ENCODE measurements at places on chromosomes 4 and X.

DNA sequence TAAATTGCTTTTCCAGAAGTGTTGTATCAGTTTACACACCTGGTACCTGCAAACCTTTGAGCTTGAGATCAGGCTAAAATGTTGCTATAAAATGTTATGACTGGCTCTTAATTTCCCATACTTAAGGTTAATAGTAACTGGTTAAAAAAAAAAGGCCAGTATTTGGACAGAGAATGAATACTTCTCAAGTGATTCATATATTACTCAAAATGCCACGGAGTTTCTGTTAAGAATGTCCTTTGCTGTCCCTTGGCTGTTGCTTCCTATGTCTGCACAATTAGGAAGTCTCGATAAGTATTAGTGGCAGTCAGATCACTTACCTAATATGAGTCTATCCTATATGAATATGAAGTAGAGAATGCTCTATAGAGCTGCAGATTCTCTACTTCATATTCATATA lies 232.2 kb upstream of the IGFBP7 start:
- DNase-seq, result no peak

DNA sequence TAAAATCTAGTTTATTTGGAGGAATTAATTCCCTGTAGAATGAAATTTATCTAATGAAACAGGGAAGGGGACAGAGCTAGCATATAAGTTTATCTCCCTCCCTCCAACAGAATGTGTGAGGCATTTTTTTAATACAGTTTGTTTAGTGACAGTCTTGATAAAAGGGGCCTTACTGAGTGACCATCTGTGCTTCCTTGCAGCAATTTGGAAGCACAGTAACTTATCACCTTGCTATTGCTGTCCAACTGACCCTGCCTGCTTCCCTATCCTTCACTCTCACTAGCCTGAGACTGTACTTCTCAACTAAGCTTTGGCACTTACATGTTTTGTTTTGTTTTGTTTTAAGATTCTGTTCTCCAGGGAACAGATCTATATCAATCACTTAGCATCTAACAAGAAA lies 31.1 kb upstream of the KCTD8 start:
- DNase-seq, result no peak

GRCh38 chr4:141099326-141099725 lies 33.9 kb downstream of the RNF150 start:
- DNase-seq, result no peak

- peak; percentile 2 for DNase-seq
Observed at GRCh38 chr4:16082426-16083240, 1.2 kb downstream of the PROM1 start.

DNA sequence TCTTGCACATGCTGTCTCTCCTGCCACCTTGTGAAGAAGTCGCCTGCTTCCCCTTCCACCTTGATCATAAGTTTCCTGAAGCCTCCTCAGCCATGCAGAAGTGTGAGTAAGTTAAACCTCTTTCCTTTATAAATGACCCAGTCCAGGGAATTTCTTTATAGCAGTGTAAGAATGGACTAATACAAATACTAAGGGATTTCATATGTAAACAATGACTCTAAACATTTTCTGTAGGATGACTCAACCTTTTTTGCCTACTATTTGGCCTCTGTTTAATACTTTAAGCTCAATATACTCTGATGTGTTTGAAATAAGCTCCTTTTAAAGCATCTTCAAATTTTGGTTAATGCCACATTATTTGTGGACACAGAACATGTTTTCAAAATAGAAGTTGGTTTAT lies 813.5 kb upstream of the SLIT2 start:
- no peak for DNase-seq

GRCh38 chrX:42996861-42997260 lies 218.9 kb upstream of the PPP1R2C start:
- no peak for DNase-seq

GRCh38 chr4:109278594-109279031 lies 23.8 kb downstream of the COL25A1 start:
- DNase-seq, result no peak

- DNase-seq, result no peak
Observed at GRCh38 chr4:15385928-15386327, 41.9 kb upstream of the C1QTNF7 start.

GRCh38 chrX:118862979-118863378 lies 39.4 kb downstream of the ZCCHC12 start:
- DNase-seq, result no peak

DNA sequence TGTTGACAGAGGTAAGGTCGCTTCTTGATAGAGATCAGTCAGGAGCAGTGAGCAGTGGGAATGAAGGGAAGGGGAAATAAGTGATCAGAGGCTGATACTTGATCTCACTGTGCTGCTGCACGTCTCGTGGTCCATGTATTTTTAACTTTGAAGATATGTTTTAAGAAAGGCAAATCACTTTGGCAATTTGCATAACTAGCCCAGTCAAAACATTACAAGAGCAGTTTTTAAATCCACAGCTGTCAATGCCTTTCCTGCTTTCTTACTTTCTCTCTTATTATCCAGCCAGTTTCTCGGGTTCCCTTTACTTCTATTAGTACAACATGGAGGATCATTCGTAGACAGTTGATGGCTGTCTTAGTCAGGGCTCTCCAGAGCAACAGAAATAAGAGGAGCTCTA lies 472.8 kb downstream of the TMA16 start:
- DNase-seq, result no peak

DNA sequence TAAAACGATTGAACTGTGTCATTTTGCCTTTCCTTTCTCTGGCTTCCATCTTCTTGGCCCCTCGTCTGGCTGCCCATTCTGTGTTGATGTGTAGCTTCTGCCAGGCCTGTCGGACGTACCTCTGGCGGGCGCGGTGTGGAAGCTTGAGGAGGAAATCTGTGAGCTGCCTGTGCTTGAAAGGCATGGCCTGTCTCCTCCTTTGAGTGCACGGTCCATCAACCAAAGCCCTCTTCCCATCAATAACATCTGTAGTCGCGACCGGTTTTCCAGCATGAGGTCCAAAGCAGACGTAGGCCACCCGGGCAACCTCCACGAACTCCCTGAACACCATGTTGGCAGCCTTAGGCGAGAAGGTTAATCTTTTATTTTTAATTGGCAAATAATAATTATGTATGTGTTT lies 202.7 kb downstream of the CRLF2 start:
- DNase-seq, result no peak

DNA sequence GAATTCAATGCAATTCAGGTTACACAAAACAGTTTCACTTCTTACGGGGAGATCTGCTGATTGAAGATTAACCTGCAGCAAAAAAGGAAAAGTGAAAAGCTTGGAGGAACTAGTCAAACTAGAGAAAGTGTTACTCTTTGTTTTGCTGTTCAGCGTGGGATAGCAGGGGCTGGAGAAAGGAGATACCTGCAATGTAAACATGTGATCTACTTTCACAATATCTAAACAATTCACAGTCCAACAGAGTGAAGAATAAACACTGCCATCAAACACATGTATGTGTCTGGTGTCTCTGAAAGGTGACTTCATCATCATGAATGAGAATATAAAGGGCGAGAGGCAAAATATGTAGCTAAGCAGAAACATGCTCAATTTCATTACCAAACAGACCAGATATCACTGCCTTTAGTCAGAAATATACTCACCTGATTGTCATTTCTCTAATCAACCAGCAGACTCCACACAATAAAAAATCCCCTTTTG lies 26.4 kb downstream of the NIPAL1 start:
- no peak for DNase-seq

- DNase-seq, result no peak
Observed at GRCh38 chr4:152957437-152958171, 21.5 kb downstream of the FHDC1 start.

- no peak for DNase-seq
Observed at GRCh38 chrX:37918168-37918567, 70.8 kb upstream of the DYNLT3 start.

GRCh38 chr4:139593091-139593564 lies 37.1 kb upstream of the SETD7 start:
- DNase-seq, result no peak

DNA sequence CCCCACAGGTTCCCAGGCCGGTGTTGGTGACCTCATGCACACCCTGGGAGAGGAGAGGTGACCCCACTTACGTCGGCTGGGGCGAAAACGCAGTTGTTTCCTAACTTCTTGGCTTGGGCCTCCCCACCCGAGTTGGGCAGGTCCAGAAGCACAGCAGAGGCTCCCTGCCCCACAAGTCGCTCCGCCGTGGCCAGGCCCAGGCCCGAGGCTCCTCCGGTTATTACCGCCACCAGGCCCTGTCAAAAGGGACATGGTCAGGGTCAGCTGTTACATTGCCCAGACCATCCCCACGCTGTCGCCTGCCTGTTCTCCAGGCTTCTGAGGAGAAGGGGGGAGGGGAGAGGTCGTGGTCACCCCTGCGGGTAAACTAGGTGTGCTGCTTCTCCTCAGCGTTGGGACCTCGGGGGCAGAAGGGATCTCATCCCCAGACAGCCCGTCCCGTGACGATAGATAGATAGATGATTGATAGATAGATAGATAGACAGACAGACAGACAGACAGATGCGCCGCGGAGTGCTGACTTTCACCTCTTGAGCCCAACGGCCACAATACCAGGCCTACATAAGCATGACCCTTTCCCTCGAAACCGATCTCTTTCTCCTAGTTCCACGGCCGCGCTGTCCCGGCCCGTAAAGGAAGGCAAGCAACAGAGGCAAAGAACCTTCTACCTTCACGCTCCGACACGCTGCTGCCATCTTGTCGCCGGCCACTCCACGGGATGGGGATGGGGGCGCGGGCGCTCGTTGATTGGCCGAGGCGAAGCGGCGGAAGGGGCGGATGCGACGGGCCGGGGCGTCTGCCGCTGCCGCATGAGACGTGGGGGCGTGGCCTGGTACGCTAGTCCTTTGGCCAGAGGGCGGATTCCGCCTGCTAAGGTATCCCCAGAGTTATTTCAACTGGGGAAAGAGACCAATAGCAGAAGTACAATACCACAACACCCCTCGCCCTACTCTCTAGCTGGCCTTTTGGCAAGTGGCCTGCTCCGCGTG lies at the start of gene HSD17B10:
Gene HSD17B10, minus strand, starts transcription at position 720 of the 989 bp plus-strand sequence. Its CDS starts 25 bp downstream, at position 695.
- peak; percentile 89 for DNase-seq

DNA sequence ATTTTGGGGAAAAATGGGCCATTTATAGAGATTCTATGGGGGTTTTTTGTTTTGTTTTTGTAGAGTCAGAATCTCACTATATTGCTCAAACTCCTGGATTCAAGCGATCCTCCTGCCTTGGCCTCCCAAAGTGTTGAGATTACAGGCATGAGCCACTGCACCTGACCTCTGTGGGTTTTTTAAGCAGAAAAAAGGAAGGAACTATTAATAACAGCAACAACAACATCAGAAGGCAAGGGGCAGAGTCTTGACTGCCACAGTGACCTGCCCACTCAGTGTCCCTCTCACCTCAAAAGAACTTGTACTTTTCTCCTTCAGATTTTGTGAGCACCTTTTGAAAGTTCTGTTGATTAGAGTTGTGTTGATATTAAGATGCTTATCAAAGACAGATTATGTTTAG lies 48.1 kb downstream of the FNIP2 start:
- DNase-seq, result no peak

DNA sequence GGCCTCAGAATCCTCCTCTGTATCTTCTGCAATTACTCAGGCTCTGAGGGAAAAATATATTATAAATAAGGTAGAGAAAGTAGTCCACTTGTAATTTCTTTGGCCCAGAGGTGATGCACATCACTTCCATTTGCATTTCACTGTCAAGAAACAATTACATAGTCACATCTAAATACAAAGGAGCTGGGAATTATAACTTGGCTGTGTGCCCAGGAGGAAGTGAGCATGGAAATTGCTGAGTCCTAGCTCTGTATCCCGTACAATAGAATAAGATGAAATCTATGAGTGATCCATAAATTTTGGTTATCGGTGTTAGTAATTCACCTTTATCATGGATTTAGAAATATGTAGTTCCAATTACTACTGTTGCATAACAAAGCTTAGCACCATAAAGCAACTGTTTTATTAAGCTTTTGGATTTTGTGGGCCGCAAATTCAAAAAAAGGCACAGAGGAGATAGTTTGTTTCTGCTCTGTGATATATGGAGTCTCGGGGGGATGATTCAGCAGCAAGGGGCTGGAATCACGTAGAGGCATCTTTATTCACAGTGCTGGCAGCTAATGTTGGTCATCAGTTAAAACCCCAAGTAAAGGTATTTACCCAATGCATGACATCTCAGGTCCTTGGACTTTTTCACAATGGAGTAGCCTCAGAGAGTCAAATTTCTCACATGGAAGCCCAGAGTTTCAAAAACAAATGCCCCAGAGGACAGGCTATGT lies 241.4 kb upstream of the GALNT7 start:
- DNase-seq, result no peak

- no peak for DNase-seq
Observed at GRCh38 chrX:142828129-142828528, 197.6 kb upstream of the SPANXN4 start.

- no peak for DNase-seq
Observed at GRCh38 chr4:173091362-173091761, 77.2 kb upstream of the GALNT7 start.

DNA sequence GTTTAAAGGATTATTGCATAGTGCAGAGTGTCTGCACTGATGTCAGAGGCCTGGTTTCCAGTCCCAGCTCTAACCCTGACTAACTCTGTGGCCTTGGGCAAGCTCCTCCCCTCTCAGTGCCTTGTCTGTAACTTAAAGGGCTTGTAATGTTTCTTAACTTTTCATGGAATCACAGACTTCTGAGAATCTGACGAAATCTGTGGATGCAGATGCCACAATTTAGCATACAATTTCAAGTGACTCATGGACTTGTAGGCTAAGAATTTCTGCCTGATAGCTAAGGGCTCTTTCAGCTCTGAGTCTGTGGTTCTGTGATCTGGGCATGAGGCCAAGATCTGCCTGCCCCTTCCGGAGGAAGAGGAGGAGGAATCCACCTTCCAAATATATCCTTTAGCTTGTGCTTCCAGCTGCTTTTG lies 236.9 kb downstream of the AR start:
- no peak for DNase-seq

- DNase-seq, result no peak
Observed at GRCh38 chr4:121177246-121178137, 13.4 kb upstream of the TNIP3 start.

GRCh38 chrX:30489323-30489722 lies 88.2 kb downstream of the TASL start:
- no peak for DNase-seq

- no peak for DNase-seq
Observed at GRCh38 chr4:69951602-69952001, 13.9 kb downstream of the CSN2 start.

DNA sequence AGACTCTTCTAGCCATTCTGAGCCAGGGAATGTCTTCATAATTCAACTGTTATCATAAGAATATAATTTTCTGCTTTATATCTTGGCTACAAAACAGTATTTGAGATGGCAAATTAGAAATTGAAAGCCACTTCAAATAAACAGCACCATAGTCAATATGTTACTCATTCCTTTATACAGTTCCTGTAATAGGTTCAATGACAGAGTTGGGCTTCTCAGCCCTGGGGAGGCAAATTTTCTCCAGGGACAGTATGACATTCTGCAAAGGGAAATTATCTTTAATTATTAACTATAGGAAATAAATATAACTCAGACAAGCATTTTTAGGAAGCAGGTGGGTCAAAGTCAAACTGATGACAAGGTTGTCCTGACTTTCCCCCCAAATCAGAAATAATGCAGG lies 71.9 kb upstream of the RPS6KA6 start:
- no peak for DNase-seq

Measured in activated naive CD4-positive, alpha-beta T cell treated with Interleukin-2 at 50 U/mL for 16 hours (primary cell).